ENCODE measurements at places on chromosomes 1 and 21. TPM values are rescaled to one million over a fixed set of nuclear protein-coding genes. Genes with fewer than 3 reads are reported as not detected.

DNA sequence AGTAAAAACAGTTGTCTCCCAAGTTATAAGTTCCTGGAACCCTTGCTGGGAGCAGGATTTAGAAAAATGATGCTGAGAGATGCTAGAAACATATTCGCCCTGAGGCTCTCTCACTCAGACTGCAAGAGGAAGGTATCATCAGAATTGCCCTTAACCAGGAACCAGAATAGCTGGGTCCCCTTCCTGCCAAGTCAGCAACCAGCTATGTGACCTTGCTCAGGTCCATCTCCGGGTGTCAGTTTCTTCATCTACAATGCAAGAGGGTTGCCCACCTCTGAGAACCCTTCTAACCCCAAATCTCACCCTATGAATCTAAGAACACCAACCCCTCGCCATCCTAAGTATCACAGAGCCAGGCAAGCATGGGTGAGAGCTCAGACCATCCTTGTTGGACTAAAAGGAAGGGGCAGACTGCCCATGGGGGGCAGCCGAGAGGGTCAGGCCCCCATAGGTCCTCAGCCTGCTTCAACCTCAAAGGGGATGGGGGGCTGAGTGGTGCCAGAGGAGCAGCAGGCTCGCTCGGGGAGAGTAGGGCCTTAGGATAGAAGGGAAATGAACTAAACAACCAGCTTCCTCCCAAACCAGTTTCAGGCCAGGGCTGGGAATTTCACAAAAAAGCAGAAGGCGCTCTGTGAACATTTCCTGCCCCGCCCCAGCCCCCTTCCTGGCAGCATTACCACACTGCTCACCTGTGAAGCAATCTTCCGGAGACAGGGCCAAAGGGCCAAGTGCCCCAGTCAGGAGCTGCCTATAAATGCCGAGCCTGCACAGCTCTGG is 390 bp upstream of the S100A9 start:
- no peak for DNase-seq

DNA sequence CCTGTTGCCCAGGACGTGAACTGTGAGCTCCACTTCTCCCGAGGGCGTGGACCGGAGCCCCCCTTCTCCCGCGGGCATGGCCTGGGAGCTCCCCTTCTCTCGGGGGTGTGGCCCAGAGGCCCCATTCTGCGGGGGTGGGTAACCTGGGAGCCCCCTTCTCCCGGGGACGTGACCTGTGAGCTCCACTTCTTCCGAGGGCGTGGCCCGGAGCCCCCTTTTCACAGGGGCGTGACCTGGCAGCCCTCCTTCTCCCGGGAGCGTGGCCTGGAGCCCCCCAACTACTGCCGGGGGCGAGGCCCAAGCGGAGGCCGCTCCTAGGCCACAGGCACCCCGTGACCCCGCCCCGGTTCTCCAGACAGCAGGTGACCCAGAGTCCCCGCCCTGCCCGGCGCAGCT is 320 bp downstream of the C1orf174 start:
- DNase-seq, result no peak

DNA sequence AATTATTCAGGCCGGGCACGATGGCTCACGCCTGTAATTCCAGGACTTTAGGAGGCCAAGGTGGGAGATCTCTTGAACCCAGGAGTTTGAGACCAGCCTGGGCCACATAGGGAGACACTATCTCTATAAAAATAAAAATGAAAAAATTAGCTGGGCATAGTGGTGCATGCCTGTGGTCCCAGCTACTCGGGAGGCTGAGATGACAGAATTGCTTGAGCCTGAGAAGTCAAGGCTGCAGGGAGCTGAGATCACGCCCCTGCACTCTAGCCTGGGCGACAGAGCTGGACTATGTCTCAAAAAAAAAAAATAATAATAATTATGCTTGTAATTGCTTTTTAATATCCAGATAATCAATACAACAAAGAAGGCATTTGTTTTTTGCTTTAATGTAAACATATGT is 91.3 kb downstream of the RIPK4 start:
- DNase-seq, result no peak

GRCh38 chr1:17078991-17079868 is 25.4 kb upstream of the SDHB start:
- DNase-seq, result no peak

- no peak for DNase-seq
Observed at GRCh38 chr1:203629016-203629506, 2.4 kb downstream of the ATP2B4 start.

DNA sequence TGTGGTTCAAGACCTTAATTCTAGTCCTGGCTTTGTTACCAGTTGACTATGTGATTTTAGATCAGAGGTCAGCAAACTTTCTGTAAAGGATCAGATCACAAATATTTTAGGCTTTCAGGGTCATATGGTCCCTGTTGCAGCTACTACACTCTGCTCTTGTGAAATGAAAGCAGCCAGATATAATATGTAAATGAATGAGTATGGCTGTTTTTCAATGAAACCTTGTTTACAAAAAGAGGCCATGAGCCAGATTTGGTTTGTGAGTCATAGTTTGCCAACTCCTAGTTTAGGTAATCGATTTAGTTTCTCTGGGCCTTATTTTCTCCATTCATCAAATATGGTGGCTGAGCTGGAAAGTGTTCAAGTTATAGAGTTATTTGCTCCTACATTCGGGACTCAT is 346.7 kb downstream of the NUF2 start:
- DNase-seq, result peak; percentile 32

DNA sequence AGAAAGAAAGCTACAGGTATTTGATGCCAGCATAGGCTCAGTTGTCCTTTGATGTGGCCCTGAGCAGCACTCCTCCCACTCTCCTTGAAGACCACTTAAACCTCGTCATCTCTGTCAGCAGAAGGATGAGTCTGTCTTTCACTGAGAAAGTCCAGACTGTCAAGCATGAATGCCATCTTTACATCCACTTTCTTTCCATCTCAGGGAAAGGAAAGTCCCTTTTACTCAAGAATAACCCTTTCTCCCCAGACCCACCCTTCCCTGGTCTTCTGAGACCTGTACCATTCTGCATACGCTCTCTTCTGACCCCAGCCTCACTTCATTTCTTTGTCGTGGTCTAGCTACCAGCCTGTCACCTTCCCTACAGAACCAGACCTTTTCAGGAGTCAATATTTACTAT is 4.0 kb upstream of the ELAPOR1 start:
- DNase-seq, result no peak

The IFNLR1 gene
- total RNA-seq, result under 0.01 TPM

GRCh38 chr1:89986020-89986419 is 8.9 kb upstream of the ZNF326 start:
- no peak for DNase-seq

- peak; percentile 45 for DNase-seq
Observed at GRCh38 chr1:117814856-117815797, 114.3 kb downstream of the GDAP2 start.

The FNBP1L gene
- total RNA-seq, result 5.8 TPM

- DNase-seq, result peak; percentile 91
Observed at GRCh38 chr21:29164323-29164942, 34.0 kb downstream of the MAP3K7CL start.

- peak; percentile 44 for DNase-seq
Observed at GRCh38 chr1:90850181-90850897, 133.2 kb upstream of the BARHL2 start.

DNA sequence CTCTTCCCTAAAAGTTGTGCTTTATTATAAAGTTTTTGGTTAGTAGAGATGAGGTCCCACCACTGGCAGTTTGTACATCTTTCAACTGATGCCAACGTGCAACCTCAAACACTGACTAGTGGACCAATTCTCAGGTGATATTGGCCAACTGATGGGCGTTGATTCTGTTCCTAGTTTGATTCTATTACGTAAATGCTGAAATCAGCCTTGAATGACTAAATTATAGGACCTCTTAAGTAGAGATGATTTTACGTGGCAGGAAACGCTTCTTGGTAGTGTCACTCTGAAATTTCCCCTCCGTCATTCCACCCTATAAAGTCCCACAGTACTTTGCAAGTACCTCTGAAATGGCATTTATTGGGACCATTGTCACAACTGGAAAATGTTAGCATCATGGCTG is 8.8 kb upstream of the FNDC7 start:
- DNase-seq, result peak; percentile 35

DNA sequence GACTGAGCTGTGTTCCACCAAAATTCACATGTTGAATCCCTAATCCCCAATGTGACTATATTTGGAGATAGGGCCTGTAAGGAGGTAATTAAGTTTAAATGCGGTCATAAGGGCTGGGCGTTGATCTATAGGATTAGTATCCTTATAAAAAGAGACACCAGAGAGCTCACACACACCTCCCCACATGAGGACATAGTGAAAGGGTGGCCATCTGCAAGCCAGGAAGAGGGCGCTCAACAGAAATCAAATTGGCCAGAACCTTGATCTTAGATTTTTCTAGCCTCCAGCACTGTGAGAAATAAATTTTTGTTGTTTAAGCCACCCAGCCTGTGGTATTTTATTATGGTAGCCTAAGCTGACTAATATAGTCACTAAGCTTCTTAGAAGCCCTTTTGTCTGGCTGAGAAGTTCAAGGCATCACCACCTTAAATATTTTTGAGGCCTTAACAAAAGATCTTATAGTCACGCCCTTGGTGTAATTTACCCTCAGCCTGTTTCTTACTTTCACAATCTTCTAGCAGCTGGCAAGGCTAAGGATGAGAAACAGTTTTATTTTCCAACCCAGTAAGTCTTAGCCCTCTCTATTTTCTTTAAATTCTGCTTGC is 28.8 kb downstream of the GORAB start:
- DNase-seq, result no peak

- no peak for DNase-seq
Observed at GRCh38 chr1:213444224-213444623, 393.2 kb downstream of the RPS6KC1 start.

DNA sequence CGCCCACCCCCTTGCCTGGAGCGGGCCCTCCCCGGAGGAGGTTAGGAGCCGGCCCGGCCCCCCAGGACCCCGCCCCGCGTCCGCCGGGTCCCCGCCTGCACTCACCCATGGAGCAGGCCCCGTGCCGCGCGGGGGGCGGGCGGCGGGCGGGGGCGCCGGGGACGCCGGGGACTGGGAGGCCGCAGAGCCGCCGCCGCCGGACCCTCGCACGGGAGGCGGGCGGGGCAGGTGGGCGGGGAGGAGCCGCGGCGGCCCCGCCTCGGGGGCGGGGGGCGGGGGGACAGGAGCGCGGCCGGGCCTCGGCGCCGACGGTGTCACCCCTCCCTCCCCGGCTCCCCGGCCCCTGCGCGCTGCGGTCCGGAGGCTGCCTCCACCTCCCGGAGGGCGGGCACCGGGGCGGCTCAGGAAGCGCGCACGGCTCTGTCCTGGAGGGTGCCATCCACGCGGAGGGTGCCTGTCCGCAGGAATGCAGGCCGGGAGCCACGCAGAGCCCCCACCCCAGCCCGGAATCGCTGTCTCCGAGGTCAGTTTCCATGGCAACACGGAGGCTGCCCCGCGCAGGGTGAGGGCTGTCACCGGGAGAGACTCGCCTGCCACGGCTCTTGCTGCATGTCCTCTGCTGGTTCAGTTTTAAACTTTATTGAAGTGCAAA is 5.9 kb upstream of the PLEKHG5 start:
- peak; percentile 31 for DNase-seq

The PLA2G5 gene
- total RNA-seq, result not detected

The SMIM1 gene
- 1.7 TPM for total RNA-seq

DNA sequence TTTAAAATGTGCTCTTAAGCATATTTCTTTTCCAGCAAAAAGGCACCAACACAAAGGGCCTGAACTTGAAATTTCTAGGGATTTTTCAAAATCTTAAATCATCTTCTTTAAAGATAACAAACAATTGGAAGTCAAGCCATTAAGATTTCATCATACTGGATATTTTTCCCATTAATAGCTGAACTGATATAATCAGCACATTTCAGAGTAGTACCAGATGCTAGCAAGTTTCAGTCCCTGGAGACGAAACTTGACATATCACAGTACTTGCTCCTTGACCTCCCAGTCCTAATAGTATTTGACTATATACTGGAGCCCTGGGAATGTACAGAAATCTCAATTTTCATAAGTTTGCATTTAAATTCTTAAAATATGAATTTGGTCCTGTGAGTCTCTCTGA is 10.2 kb upstream of the CDC7 start:
- peak; percentile 21 for DNase-seq

The EXTL2 gene
- 30.7 TPM for total RNA-seq

DNA sequence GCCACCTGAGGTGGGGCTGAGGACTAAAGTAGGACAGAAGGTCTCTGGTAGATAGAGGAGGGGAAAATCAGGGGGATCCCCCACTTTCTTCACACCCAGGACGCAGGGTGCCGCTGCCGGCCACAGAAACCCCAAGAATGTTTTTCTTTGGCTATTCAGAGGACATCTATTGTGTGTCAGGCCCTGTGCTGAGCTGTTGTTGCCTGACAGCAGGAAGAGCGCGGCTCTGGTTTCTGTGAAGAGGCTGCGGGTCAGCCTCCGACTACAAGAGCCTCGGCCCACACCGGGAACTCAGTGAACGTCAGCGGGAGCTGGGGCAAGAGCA is 407 bp upstream of the PIGV start:
- DNase-seq, result peak; percentile 64

- DNase-seq, result no peak
Observed at GRCh38 chr1:155043301-155043702, 7.8 kb upstream of the ADAM15 start.

The ERG gene
- not detected for total RNA-seq

The LENEP gene
- total RNA-seq, result 0.43 TPM

The AMY2B gene
- 3.5 TPM for total RNA-seq

DNA sequence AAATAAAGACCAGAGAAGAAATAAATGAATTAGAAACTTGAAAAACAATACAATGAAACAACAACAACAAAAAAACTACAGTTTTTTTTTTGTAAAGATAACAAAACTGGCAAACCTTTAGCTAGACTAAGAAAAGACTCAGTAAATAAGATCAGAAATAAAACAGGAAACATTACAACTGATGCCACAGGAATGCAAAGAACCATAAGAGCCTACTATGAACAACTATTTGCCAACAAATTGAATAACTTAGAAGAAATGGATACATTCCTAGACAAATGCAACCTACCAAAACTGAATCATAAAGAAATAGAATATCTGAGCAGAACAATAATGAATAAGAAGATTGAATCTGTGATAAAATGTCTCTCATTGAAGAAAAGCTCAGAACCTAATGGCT is 742.0 kb downstream of the ADGRL2 start:
- no peak for DNase-seq

GRCh38 chr1:108831225-108831624 is 25.7 kb downstream of the AKNAD1 start:
- DNase-seq, result peak; percentile 90

The CHI3L2 gene
- not detected for total RNA-seq

DNA sequence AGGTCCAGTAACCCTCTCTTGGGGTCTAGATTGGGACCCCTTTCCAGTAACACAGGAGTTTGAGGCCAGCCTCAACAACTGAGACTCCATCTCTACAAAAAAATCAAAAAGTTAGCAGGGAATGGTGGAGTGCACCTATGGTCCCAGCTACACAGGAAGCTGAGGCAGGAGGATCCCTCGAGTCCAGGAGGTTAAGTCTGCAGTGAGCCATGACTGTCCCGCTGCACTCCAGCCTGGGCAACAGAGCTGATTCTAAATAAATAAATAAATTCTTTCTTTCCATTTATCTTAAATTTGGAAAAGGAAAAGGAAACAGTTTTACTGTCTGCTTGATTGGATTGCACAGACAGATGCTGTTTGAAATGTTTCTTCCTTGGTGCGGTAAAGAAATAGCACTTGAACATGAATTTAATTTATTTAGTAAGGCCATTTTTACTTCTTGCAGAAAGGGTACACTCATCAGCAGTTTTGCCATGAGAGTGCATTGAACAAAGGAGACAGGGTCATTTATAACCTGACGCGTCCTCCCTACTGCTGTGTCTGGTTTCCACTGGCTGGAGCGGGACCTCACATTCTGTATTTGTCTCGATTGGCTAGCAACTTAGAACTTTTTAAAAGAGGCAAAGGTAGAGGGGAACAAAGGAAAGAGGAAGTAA is 37.0 kb upstream of the ZNF496 start:
- DNase-seq, result no peak

- DNase-seq, result no peak
Observed at GRCh38 chr1:118335331-118335732, 150.3 kb upstream of the SPAG17 start.
